ENCODE measurements at places on chromosomes 4 and X. TPM values are rescaled to one million over a fixed set of nuclear protein-coding genes. Genes with fewer than 3 reads are reported as not detected.
A peak's percentile ranks its signal among the peaks of the same experiment; 100 is the strongest.

GRCh38 chr4:125313989-125314667, 627 bp upstream of the FAT4 start:
- no peaks in the 10 kb centered on the region for H3K36me3 ChIP-seq
- no peak for DNase-seq
- peak overlapping the region; percentile 78 for H3K4me3 ChIP-seq
- H3K27me3 ChIP-seq: peaks cover 43% of the 10 kb centered on the region
- no peak overlapping the region for H3K27ac ChIP-seq

Gene SPARCL1
- total RNA-seq: not detected

- no peaks in the 10 kb centered on the region for H3K36me3 ChIP-seq
- no peak for DNase-seq
- H3K4me3 ChIP-seq: no peak overlapping the region
- no peak overlapping the region for H3K27ac ChIP-seq
- H3K27me3 ChIP-seq: peaks cover 2% of the 10 kb centered on the region
These were observed 29.3 kb downstream of the DYNLT3 start for GRCh38 chrX:37818031-37818430.

GRCh38 chr4:47862297-47862696, 24.4 kb upstream of the CORIN start:
- H3K27ac ChIP-seq: no peak overlapping the region
- no peak for DNase-seq
- no peaks in the 10 kb centered on the region for H3K27me3 ChIP-seq
- peaks cover 4% of the 10 kb centered on the region for H3K36me3 ChIP-seq

DNA sequence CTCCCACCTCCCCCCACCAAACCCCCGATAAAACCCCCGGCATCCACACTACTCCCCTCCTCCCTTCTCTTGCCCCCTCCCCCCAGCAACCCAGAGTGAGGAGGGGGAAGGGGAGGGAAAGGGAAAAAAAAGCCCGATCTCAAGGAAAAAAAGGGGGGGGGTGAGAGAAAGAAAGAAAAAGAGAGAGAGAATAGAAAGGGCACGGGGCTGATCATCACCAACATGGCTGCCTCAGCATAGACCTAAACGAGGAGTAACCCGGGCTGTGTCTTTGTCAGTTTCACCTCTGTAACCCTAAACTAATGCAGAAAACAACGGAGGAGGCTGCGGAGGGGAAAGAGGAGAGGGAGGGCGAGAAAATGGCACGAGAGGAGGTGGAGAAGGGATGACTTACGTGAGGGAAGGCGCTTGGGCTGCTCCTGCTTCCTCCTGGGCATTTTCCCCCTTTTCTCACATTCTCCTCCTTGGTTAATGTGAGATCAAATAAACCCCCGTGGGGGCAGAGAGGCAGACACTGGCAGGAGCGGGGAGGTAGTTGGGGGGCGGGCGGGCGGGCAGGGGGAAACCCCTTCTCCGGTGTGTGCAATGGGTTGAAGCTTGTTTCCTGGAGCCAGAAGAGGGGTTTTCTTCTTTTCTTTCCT, 532 bp downstream of the ZNF827 start:
- H3K4me1 ChIP-seq: peaks cover 30% of the 10 kb centered on the region
- peaks cover 5% of the 10 kb centered on the region for H3K27me3 ChIP-seq
- peak overlapping the region; percentile 97 for H3K27ac ChIP-seq

DNA sequence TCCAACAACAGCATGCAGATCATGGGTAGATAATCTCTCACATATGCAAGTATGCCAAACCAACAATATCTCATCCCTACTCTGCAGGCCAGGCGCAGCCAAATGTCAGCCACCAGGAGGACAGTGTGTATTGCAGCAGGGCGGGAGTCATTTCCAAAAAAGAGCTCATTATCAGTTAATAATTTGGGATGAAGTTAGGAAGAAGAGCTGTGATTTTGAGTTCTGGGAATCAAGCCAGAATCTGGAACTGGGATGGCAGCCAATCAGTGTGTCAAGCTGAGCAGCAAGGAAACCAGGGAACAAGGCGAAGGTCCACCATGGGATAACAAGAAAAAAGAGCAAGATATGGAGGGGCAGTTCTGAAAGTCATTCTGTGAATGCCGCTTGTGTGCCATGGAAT, 88.2 kb upstream of the CAMK2D start:
- H3K36me3 ChIP-seq: no peaks in the 10 kb centered on the region
- no peaks in the 10 kb centered on the region for H3K27me3 ChIP-seq
- H3K4me1 ChIP-seq: no peaks in the 10 kb centered on the region
- no peak overlapping the region for H3K27ac ChIP-seq
- H3K4me3 ChIP-seq: no peak overlapping the region

DNA sequence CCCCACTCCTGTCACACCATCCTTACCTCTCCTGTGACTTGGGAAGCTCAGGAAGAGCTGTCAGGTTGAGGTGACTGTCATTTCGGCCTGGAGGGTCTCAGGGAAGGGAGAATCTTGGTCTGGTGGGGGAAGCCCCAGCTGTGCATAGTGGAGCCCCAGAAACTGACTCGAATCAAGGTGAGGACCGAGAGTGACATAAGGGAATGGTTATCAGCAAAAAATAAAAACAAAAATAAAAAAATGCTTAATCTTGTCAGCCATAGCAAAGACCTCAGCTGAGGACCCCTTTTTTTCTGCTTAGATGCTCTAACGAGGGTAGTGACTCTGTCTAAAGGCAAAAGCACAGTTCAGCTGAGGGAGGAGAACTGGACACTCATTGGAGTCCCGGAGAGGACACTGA, at the start of gene MAGEB17:
TSS of gene MAGEB17 (plus strand) at position 301 of the 400 bp plus-strand sequence. CDS start 2,902 bp downstream, outside the sequence.
- no peaks in the 10 kb centered on the region for H3K27me3 ChIP-seq
- DNase-seq: no peak
- H3K4me1 ChIP-seq: no peaks in the 10 kb centered on the region

GRCh38 chr4:5899881-5900280, 7.0 kb upstream of the CRMP1 start:
- no peaks in the 10 kb centered on the region for H3K36me3 ChIP-seq

Gene GPR101
- not detected for total RNA-seq

DNA sequence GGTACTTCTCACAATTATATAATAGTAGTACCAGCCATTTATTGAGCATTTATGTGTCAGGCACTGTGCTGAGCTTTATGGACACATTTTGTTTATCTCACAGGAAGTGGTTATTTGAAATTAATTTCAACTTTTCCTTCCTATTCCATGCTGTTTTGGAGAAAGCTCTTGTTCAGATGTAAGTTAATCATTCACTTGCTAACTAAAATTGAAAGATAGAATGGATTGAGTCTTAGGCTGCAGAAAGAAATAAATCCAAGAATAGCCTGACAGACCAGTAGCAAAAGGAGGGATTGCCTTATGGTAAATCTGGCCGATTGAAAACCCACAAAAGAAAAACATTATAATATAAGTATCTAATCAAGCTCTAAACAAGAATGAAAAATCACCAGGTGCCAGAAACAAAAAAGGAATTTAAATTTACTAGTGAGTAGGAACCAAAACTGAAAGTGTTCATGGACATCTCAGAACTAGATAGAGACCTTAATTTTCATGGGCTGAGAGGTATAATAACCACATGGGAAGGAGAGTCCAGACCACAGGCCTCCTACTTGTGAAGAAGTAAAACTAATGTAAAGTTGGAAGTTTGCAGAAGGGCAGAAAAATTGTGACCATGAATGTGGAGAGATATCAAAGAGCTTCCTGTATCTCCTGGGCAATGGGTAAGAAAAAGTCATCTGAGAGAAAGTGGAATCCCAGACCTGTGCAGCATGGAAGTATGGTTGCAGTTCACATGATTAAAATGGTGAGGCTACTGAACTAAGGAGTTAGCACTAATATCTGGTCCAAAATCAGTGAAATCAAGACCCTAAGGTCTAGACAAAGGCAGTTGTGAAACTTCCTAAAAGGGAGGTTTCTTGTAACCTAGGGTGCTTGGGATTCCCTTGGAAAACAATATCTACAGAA, 38.0 kb downstream of the RADX start:
- no peak for DNase-seq
- H3K27ac ChIP-seq: peak overlapping the region; percentile 30
- no peaks in the 10 kb centered on the region for H3K27me3 ChIP-seq

DNA sequence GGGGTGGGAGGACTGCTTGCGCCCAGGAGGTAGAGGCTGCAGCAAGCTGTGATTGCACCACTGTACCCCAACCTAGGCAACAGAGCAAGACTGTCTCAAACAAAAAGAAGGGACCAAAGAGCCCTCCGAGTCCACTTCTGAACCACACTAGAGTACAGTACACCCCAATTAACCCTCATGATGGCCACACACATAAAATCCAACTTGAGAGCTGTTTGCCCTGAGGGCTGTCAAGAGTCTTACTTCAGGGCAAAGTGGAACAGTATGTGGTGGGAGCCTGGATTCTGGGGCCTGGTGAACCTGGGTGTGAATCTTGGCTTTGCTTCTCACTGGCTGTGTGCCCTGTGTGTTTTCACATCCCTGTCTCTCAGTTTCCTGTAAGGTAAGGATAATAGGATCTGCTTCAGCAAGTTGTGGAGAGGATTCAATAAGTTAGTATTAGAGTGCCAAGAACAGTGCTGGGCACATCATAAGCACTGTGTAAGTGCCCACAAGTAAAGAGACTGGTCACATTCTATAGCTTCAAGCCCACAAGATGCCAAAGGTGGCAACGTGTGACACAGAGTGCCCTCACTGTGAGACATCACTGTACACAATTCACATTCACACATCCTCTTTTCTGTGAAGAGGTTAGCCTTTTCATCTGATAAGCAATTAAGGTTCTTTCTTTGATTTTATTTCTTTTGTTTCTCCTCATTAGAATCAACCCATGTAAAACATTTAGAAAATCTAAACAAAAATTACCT, 52.1 kb downstream of the LEF1 start:
- no peak for DNase-seq
- peak overlapping the region; percentile 58 for H3K4me3 ChIP-seq
- peak overlapping the region; percentile 85 for H3K27ac ChIP-seq
- peaks cover 93% of the 10 kb centered on the region for H3K4me1 ChIP-seq
- H3K36me3 ChIP-seq: peaks cover 61% of the 10 kb centered on the region
- H3K27me3 ChIP-seq: no peaks in the 10 kb centered on the region

GRCh38 chrX:21606002-21606401, 52.1 kb downstream of the KLHL34 start:
- peaks cover 2% of the 10 kb centered on the region for H3K36me3 ChIP-seq
- no peaks in the 10 kb centered on the region for H3K27me3 ChIP-seq
- H3K4me1 ChIP-seq: no peaks in the 10 kb centered on the region
- no peak for DNase-seq

Gene CXCL3
- total RNA-seq: not detected

DNA sequence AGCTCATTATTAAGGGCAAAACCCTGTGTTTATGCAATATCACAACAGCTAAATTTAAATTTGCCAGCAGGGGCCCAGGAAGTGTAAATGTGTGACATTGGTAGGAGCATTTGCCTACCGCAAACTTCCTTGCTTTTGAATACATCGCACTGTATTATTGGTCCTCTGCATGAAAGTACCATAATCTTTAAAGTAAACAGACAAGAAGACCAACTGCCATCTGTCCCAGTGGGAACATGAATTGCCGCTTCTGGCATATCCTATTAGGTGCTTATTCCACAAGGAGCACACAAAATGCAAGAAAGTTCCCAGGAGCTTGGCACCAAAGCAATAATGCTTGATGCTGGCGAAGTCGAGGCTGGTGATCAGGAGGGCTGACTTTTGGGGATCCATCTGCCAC, 51.3 kb downstream of the SOD3 start:
- H3K27me3 ChIP-seq: no peaks in the 10 kb centered on the region
- H3K4me3 ChIP-seq: no peak overlapping the region
- no peaks in the 10 kb centered on the region for H3K4me1 ChIP-seq
- DNase-seq: no peak
